Tracheal epithelial cell (primary cell): ENCODE measurements at places on chromosomes 3 and 15. TPM values are rescaled to one million over a fixed set of nuclear protein-coding genes. Genes with fewer than 3 reads are reported as not detected.

Gene CDHR4
- total RNA-seq, result not detected in 2 replicates

Gene ZMYND10
- total RNA-seq, result 0.24 and 1.9 TPM in 2 replicates

Gene ANKUB1
- 1.3 and 1.4 TPM in 2 replicates for total RNA-seq

Gene EIF4E3
- 3.1 and 3.2 TPM in 2 replicates for total RNA-seq

Gene TRIM42
- total RNA-seq, result not detected in 2 replicates
